NCI-H460 (cell line): ENCODE measurements at places on chromosomes 4 and X.

DNA sequence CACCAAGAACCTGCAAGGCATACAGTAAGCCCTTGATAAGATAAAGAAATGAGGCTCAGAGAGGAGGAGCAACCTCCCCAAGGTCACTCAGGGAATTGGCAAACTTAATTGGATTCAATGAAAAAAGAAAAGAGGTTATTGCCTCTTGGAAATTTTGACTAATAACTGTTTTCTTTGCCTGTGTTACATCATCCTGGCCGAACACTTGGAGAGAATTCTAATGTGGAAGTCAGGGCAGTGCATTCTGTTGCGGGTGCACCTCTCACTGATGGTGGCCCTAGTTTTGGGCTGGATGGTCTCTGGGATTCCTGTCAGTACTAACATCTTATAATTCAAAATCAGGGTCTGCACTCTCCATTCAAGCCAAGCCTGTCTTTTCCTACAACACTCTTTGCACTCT, 186.2 kb upstream of the BCOR start:
- no peak for DNase-seq

GRCh38 chr4:184706453-184706852, 27.4 kb downstream of the CENPU start:
- no peak for DNase-seq

- no peak for DNase-seq
These were observed 46.1 kb downstream of the CXorf58 start for GRCh38 chrX:23953908-23954269.

GRCh38 chr4:87046121-87046551, 111.3 kb downstream of the AFF1 start:
- DNase-seq: no peak

- DNase-seq: no peak
These were observed 74.0 kb upstream of the OGT start for GRCh38 chrX:71458866-71459265.

DNA sequence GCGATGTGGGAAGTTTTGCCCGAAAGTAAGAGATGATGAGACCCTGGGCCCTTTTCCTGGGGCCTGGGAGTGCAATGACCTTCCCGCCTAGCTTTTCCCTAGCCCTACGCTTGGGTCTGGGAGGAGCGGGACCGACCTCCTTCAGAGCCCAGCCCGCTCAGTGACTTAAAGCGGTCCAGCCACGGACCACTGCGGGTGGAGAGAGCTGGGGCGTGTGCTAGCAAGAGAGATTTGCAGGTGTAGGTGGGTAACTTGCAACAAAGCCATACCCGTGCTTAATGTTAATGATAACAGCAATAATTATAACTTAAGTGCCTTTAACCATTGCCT, 503 bp upstream of the PDE5A start:
- no peak for DNase-seq

DNA sequence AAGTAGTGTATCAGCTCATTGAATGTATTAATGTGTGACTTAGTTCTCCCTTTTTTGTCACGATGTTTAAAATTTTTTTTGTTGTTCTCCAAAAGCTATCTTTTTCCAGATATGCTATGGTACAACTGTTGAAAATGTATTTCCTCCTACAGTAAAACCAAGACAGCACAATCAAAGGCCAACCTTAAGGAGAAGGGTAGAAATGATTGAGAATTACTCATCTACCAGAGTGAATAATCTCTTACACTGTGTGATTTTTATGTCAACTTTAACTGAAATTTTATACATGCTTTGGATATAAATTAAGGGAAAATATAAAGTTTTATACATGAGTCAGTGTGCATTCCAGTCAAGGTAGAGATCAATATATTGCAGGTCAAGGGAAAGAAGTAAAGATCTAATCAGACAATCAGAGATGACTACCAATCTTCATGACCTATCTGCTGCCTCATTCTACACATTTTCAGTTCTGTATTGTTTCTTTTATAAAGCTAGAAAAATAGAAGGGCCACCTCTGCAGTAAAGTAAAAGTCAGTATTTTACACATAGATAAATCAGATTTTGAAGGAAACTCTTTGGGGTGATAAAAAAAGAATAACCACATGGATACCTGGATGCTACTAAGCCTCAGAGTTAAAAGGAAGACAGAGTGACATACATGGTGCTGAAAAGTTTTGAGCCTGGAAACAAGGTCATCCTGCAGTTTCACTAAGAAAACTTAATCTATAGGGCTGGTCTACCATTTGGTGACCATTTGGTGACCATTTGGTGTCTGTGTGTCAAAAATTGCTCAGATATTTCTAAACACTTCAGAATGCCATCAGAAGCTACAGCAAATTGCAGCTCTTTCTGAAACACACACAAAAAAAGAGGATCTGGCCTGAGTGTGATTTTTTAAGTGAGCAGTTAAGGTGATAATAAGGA, 1.6 kb downstream of the FAM13A start:
- DNase-seq: no peak

DNA sequence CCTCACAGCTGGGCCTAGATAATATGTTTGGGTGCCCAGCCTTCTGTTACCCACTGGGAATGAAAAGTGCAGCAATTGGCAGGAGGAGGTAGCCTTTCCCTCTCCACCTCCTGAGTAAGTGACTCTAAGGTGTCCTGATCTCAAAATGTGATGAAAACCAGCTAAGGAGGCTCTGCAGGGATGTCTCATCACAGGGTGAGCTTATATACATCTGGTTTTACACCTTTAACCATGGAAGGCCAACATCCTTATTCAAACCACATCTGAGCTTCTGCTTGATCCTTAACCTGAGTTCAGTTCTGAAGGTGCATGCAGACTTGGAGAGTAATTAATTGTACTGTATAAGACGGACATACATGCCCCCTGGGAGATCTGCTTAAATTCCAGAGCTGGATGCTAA, 53.7 kb downstream of the HOPX start:
- no peak for DNase-seq

DNA sequence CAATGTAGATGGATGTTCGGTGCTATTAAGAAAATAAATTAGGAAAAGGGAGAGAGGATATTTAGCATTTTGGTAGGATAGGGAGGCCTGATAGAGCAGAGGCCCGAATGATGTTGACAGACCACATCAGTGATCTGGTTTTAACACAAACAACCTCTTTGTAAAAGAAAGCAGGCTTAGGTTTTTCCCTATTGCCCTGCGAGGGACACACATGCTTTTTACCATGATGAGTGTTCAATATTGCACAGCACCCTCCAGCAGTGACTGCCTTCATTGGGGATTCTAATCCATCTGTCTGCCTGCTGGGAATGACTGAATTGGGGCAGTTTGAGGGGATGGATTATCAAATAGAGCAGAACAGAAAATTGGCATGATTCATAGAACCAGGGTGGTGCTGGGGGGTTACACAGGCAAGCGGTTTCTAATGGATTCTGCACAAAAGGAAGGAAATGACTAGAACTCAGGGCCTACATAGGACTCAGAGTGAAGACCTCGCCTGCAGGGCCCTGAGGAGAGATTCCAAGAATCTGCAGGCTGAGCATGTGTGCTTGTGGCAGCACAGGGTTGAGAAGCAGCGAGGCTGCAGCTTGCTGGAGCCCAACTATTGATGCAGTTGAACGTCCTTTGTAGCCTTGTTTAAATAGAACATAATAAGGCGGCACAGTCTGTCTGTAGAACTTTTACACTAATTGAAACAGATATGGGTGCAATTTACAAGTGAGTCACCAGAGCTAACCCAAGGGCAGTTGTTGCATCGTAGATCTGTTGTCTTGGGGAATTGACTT, 58.0 kb downstream of the RHOH start:
- no peak for DNase-seq

DNA sequence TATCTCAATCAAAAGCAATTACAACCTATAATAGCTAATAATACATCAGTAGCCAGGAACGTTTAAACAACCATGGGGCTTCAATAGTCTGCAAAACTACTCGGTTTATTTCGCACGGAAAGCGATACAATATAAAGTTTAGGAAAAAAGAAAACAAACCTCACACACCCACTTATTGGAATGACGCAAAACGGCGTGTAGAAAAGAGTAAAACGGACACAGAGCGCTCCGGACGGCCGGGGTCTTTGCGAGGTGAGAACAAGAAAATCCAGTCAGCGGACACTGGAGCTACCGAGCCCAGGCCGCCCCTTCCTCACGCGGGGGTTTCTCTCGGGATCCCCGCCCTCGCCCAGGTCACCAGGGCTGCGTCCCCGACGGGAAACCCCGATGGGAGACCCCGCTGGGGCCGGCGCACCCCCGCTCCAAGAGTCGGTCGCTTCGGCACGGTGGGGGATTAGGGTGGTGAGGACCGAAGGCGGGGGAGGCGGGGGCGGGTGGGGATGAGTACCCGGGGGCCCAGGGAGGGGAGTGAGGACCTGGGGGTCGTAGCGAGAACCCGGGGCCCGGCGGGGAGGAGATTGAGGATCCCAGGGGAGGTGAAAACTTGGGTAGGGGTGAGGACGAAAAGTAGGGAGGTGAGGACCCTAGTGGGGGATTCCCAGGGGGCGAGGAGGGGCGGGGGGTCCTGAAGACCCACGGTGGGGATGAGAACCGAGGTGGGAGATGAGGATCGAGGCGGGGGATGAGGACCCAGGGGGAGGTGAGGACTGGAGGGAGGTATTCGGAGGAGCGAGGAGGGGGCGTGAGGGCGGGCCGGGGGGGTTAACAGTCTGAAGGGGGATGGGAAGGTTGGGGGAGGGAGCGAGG, 737 bp downstream of the NELFA start:
- no peak for DNase-seq

DNA sequence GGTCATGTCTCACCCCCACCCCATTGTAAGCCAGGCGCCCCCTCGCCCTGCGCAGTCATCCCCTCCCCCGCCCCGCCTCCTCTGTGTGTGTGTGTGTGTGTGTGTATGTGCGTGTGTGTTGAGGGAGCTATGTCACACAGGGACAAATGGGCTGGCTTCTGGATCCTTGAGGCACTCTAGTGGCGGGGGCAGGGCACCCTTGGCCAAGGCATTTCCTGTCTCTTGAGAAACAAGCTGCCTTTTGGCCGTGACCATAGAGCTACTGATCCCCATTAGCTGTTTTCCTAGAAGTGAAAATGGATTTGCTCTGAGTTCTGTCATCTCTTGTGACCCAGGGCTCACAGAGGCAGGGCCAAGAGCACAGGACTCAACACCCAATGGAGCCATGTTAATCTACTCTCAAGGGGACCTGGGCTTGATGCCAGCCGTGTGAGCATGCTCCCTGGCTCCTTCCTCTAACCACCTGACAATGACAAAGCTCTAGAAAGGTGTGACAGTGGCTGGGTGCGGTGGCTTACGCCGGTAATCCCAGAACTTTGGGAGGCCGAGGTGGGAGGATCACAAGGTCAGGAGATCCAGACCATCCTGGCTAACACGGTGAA, 162.5 kb upstream of the BCOR start:
- no peak for DNase-seq

DNA sequence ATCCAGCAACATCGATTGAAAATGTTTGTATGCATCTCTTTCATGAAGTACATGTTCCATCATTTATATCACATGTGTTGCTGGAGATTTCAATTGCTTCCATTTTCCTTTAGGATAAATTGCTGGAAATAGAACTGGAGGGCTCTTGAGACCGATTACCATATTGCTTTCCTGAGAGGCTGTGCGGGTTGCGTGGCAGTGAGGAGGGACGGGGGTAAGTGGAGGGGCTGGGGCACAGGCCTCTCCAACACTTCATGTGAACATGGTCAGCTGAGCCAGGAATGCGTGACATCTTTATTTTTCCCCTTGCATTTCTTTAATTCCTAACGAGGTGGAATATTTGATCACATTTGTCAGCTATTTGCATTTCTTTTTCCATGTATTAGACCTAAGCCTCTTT, 144.6 kb downstream of the TBL1X start:
- DNase-seq: no peak

- no peak for DNase-seq
These were observed 169.7 kb upstream of the SH3RF1 start for GRCh38 chr4:169440446-169440845.

DNA sequence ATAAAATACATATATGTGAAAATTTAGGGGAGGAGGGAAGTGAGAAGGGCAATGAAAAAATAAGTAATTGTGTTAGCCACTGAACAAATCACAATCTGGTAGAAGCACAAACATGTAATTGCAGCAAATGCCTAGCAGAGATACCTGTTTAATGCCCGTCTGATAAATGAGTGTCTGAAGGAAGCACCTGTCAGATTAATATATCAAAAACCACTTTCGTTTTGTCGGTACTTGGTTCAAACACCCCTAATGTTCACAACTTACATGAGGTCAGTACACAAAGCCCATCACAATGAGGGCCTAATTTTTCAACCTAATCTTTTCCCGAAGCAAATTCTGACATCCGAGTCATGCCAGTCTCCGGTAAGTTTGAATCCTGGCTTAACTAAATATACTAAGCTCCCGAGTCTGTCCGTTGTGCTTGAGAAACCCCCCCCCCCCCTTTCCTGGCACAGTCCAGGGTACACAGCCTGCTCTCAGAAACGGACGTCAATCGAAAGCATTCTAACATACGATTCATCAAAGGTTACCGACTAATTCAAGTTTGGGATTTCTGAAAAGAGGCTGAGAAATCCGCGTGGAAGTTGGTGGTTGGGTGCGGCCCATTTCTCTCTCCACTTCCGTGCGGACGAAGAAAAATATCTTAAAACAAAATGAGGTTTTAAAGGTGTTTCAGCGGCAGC, 758 bp downstream of the SDAD1 start:
- no peak for DNase-seq

- DNase-seq: no peak
These were observed 54.9 kb upstream of the ANTXR2 start for GRCh38 chr4:80127870-80128419.

GRCh38 chrX:140425712-140426395, 79.0 kb downstream of the SOX3 start:
- DNase-seq: no peak

DNA sequence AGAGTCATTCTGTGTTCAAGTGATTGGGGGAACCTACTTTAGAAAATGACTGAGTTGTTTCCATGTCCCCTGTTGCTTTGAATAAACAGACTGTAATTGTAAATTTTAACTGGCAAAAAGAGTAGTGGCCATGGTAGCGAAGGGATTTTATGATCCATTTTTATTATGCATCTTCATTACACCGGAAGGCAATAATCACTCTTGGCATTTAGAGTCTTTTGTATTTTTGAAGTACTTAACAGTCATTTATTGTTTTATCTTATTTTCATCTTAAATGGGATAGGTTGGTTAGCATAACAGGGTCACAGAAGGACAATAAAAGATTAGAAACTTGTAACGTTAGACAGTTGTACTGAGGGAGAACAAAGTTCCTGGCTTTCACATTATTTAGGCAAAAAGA, 11.0 kb upstream of the OTC start:
- DNase-seq: no peak

GRCh38 chr4:23084559-23085248, 392.0 kb downstream of the GBA3 start:
- no peak for DNase-seq

DNA sequence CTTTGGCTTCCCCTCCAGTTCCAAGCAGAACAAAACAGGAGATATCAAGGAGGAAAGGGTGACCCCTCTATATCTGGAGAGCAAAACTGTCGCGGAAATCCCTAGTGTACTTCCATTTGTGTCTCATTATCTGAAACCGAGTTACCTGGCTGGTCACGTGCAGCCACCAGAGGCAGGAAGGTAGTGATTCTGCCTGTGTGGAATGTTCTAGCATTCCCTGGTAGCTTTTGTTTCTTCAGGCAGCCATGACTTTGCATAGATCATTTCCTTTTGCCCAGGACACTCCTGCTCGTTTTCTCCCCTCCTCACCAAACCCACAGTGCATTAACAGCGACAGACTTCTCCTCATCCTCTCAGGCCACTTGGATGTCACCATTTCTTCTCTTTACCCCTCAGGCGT, 107.9 kb downstream of the PTTG2 start:
- no peak for DNase-seq

- no peak for DNase-seq
These were observed 8.6 kb downstream of the LCORL start for GRCh38 chr4:18012807-18013462.

- DNase-seq: peak; percentile 67
These were observed 73.6 kb upstream of the RBMX start for GRCh38 chrX:136953867-136954787.
